ENCODE measurements at places on chromosomes 1 and 21. TPM values are rescaled to one million over a fixed set of nuclear protein-coding genes. Genes with fewer than 3 reads are reported as not detected.

DNA sequence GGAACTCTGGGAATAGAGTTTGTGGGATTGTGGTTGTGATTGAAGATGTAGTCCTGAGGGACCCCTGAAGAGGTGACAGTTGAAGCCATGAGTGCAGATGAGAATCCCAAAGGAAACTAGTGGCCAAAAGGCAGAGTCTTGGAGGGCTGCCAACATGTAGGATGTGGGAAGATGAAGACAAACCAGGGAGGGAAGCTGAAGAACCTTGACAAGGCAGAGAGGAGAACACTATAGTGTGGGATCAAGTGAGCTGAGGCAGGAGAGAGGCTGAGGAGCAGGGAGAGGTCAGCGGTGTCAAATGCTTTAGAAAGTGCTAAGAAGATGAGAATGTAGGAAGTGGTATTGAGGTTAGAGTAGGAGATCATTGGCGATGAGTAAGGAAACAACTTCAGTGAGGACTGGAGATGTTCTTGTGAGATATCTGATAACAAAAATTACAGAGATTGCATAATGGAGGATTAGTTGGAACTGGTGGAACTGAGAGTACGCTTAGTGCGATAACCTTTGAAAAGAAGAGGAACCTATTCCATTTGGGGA is 88.5 kb upstream of the VCAM1 start:
- no peak for DNase-seq

DNA sequence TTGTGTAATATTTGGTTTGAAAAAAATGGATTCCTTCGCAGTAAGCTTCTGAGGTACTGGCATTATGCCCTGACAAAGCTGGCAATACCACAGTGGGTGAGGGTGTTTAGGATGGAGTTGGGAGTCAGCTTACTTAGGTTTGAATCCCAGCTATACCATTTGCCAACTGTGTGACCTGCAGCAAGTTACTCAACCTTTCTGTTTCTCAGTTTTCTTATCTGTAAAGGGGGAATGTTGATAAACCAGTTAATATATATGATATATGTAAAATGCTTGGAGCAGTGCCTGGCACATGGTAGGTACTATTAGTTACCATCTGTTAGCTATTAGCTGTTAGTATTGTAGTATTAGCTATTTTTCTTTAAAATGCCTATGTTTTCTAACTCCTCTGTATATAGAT is 4.9 kb upstream of the HDGF start:
- no peak for DNase-seq

DNA sequence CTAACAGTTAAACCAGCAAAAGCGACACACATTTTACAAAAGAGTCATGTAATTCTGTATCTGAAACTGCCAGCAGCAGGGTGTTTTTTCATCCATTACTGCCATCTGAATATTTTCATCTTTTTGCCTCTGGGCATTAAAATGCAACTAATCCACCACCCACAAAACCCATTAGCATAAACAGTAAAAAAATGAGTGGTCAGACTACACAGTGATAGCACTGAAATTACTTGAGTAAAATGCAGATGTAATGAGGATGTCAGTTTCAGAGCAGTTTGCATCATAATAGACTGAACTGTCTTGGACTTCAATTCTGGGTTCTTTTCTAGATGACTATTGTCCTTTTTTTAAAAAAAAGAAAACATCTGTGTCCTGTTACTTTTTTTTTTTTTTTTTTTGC is 132.3 kb downstream of the GABPA start:
- DNase-seq = no peak

DNA sequence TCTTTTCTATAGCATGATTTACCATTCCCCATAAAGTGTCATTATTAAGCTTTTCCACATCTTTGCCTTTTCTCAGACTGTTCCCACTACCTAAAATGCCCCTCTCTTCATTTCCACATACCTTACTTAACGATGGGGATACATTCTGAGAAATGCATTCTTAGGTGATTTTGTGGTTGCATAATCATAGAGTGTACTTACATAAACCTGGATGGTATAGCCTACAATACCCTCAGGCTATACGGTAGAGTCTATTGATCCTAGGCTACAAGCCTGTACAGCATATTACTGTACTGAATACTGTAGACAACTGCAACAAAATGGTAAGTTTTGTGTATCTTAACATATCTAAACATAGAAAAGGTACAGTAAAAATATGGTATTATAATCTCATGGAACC is 54.8 kb upstream of the MUTYH start:
- no peak for DNase-seq

DNA sequence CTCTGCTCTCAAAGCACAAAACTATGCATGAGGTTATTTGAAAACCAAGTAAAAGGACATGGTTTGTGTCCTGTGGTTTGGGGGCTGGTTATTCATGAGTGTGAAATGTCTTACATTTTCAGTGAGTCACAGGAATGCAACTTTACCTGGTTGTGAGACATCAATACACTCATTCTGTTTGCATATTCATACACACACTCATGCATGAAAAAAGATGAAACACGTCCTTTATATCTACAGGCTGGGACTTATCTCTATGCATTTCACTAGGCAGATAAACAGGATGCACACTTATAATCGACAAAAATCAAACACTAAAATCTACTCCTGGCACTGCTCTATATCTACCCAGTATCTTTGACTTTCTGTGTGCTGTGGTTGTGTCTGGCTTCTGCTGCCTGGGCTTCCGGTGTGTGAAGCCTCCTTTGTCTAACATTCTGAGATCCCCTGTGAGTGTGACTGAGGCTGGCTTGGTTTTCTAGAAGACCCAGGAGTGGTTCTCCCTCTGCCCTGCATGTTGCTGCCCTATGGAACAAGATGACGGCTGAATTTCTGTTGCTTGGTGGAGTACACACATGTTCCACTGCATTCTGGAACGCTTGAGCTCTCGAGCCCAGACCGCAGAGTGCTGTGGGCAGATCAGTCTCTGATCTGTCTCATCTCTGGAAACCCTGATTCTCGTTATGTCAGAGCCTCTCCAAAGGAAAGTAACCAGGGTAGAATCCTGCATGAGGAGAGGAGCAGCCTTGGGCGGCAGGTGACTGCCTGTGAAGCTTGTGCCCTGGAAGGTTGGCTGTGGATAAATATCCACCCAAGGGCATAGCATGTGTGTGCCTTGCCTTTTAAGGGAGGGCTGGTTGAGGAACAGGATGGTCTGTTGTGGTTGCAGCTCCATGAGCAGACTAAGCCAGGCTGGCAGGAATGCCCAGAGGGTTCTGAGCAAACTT is 19.7 kb upstream of the FASLG start:
- no peak for DNase-seq

- DNase-seq = no peak
Observed at GRCh38 chr1:234197839-234198238, 175.4 kb upstream of the COA6 start.

DNA sequence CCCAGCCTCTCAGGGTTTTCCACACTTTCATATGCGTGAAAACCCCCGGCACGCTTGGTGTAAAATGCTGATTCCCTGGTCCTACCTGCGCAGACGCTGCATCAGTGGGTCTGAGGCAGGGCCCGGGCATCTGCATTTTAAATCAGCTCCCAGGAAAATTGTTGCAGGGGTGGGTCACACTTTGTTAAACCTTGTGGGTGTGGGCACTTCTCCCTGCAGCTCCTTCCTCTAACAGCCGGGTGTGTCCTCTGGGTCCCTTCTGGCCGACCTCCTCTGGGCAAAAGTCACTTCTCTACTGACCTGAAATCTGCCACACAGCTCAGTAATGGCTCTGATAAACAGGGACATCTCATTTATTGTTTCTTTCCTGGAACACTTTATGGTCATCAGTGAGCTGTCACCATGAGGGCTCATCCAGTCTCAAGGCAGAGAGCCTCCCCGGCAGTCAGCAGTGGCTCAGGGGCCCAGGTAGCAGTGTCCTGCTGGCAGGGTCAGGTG is 52.8 kb upstream of the TMPRSS2 start:
- peak; percentile 52 for DNase-seq

Gene CDC42BPA
- 9.4 TPM for polyA plus RNA-seq

Gene DMRTA2
- polyA plus RNA-seq = not detected

Gene NOS1AP
- polyA plus RNA-seq = 1.1 TPM

Gene OR2T1
- polyA plus RNA-seq = not detected

Gene CAMSAP2
- 6.1 TPM for polyA plus RNA-seq

DNA sequence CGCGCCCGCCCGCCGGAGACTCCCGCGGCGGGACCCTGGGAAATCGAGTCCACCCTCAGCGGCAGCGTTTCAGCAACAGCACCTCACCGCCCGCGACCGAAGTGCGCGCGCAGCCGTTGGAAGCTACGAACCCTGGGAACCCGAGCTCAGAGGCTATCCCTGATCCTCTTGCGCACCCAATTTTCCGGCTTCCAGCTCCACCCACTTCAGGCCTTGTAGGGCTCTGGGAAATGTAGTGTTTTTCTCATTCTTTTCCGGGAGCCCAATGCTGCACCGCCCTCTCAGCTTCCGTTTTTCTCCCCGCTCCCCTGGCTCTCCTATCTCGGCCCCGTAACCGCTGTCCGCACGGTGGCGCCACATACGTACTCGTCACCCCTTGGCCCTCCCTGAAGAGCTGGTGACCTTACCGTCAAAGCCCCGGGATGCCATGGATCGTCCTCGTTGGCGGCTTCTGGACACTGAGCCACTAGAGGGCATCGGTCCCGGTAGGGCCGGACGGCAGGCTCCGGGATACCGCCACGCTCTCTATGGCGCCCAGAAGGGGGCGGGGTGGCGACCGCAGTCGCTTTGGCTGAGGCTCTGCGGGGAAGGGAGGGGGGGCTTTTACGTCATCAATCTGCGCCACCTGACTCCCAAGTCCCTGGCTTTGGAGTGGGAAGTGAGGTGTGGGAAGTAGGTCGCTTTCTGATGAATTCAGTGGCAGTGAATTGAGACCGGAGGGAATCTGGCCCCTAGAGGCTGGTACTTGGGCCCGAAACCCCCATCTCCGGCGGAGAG is at the start of the genes ODR4 and TPR:
Gene ODR4 (plus strand): TSS at position 687 of the 777 bp plus-strand sequence. CDS start 3,948 bp downstream, outside the sequence.
Gene TPR (minus strand): TSS at position 102 of the 777 bp plus-strand sequence. CDS start 225 bp downstream, outside the sequence.
- DNase-seq = peak; percentile 99

DNA sequence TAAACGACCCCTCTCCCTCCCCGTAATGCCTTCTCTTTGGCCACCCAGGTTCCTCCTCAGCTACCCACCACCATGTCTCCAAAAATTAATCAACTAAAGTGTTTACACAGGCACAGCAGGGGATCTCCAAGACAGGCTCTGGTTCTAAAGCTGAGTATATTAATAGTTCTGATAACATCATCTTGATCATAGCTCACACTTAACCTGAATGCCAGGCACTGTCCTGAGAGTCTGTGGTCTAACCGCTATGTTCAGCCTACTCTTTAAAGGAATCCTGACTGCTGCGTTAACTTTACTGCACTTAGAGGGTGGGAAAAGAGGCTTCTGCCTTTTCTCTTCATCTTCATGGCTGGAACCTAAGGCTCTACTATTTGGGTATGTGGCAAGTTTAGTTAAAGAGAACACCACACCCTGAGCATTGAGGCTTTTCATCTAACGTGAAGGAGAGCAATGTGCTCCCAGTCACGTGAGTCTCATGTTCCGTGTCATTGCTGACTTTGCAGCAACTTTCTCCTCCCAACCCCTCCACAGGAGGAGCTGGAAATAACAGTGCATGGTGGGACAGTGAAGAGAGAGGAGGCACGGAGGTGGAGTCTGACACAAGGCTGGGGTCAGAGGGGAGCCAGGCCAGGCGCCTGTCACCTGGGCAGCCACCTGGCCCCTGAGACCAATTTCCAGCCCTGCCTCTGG is 86.4 kb downstream of the FAM78B start:
- no peak for DNase-seq

Gene CNN3
- polyA plus RNA-seq = 129 TPM

GRCh38 chr1:206514813-206515387 is 7.6 kb downstream of the RASSF5 start:
- DNase-seq = no peak

- no peak for DNase-seq
Observed at GRCh38 chr1:154821083-154821482, 49.0 kb downstream of the KCNN3 start.

GRCh38 chr1:204523605-204524215 is 7.5 kb downstream of the MDM4 start:
- DNase-seq = no peak

GRCh38 chr1:16521288-16521583 is 7.2 kb upstream of the RNU1-1 start:
- no peak for DNase-seq

- DNase-seq = no peak
Observed at GRCh38 chr1:171715813-171716251, 26.0 kb downstream of the VAMP4 start.

Gene PTPN22
- 2.1 TPM for polyA plus RNA-seq

- DNase-seq = no peak
Observed at GRCh38 chr1:29364101-29364678, 127.9 kb downstream of the PTPRU start.

Gene MTARC2
- 11.3 TPM for polyA plus RNA-seq

- DNase-seq = no peak
Observed at GRCh38 chr1:10947691-10948462, 64.6 kb upstream of the TARDBP start.

DNA sequence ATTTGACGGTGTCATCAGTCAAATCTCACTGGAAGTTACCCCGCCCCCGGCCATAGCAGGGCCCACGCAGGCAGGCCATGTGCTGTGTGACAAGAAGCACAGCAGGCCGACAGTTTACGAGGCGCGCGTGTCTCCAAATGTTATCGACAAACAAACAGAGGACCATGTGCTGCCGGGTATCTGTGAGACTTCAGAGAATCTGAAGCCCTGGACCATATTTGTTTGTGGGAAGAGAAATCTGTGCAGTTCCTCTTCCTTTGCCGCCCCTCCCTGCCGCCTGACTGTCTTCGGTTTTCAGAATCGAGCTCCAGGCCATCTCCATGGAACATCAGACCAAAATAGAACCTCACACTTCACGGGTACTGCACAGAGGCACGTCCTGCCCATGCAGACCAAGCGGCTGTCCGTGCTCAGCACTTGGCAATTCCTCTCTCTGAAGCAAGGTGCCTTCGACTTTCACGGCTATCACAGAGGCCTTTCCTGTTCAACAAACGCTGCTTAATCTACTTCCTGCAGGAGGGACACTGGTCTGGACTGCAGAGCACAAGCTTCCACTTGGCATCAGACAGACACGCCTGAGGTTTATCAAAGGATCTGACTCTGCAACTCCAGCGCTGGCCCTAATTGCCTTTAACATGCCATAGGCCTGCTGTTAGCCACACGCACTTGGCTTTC is 135.7 kb upstream of the KRTAP19-8 start:
- peak; percentile 38 for DNase-seq

GRCh38 chr1:47991187-47991586 is 6.0 kb downstream of the TRABD2B start:
- no peak for DNase-seq

Gene LY9
- 1.1 TPM for polyA plus RNA-seq

Gene DNAI4
- polyA plus RNA-seq = 2.4 TPM

DNA sequence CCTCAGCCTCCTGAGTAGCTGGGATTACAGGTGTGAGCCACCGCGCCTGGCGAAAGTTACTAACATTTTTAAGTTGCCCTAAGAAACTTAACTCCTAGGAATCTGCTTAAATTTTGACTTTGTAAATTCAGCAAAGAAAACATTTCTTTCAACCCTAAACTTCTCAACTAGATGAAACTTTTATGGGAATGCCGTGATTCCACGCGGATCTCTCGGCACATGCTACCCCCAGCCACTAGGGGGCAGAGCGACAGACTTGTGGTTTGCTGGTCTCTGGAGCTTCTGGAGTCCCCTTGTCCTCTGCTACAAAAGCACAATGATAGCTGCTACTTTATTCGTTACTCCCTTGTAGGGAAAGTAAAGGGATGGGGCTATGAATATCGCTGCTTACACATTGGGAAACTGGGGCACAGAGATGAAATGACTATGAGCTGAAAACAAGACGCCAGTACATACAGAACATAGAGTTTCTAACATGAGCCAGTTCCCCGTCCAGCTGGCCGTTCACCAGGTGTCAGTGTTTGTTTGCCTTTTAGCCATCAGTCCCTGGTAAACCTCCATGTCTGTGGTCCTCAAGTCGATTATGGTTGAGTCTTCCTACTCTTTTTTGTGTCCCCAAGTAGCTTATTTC is 114.7 kb downstream of the PBX1 start:
- DNase-seq = no peak

Measured in stomach (tissue), 19 donors.